NCI-H2029 treated with DMSO at 0.1 percent for 48 hours (cell line): ENCODE measurements at places on chromosomes 4 and X.

DNA sequence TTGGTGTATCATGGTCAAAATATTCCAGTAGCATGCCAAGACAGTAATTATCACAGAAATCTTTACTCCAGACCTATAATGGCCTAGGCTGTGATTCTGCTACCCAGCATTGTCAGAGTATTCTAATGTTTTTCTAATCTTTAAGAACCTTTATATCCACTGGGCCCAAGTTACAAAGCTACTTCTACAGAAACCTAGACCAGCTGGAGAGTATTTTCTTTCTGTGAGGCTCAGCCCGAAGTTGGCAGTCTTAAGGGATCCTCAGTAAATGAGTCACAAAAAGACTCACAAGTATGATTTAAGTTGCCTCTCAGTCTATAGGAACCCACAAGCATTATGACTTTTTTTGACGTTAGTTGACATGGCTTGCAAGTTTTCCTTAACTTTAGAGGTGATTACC, 638.5 kb upstream of the FAM241A start:
- DNase-seq = no peak

GRCh38 chrX:9379697-9380551, 84.9 kb upstream of the TBL1X start:
- no peak for DNase-seq

DNA sequence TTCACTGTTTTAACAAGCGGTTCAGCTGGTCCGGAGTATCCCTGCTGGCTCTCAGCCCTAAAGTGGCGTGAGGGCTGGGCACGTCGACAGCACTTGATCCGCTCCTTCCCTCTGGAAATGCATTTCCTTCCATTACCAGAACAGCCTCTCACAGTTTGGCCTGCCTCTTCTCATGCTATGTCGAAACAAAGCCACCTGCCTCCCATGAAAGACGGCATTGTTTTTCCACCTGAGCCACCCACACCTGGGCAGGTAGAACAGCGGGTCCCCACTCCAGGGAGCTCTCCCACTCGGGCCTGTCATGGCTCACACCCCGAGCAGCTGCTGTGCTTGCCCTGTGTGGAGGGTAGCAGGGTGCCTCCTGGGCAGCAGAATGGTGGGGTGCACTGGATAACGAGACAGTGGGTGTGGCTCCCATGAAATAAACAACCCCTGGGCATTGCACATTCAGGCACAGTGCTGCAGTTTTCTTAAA, 86.2 kb downstream of the FHDC1 start:
- peak; percentile 66 for DNase-seq

GRCh38 chrX:10929747-10930146, 181.4 kb upstream of the HCCS start:
- DNase-seq = no peak

DNA sequence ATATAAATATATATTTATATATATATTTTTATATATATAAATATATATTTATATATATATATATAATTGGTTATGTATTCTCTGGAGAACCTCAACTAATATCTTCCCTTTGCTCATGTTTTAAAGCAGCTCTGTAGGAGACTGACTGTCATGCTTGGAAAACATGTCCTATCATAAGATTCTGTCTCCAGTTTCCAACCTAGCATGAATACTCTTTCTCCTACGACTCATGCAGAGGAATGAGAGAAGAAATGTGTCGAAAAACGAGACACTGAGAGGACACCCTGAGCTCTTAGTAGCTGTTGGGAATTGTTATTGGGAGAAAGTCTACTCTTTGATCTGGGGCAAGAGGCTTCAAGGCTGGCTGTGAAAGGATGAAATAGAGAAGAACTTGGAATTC, 166.5 kb upstream of the SLIT2 start:
- DNase-seq = no peak

GRCh38 chr4:16226816-16227461, 668 bp upstream of the TAPT1 start:
- DNase-seq = no peak

DNA sequence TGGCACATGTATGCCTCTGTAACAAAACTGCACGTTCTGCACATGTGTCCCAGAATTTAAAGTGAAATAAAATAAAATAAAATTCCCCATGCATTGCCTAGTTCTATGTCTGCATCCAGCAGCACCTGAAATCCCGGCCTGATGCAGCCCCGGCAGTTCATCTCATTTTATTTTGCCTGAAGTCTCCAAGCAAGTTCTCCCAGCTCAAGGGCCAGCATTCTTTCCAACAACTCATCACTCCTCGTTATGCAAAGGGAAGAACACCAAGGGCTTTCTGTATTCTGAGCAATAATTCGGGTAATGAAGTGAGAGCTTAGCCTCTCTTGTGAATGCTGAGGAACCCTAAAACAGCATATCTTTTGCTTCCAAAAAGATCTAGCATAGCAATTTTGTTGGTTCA, 2.7 kb downstream of the ENPP6 start:
- DNase-seq = no peak

GRCh38 chrX:152635941-152636340, 1.8 kb upstream of the GABRQ start:
- DNase-seq = peak; percentile 4

- peak; percentile 61 for DNase-seq
Measured at GRCh38 chrX:124289443-124289842, 43.0 kb upstream of the TEX13D start.

DNA sequence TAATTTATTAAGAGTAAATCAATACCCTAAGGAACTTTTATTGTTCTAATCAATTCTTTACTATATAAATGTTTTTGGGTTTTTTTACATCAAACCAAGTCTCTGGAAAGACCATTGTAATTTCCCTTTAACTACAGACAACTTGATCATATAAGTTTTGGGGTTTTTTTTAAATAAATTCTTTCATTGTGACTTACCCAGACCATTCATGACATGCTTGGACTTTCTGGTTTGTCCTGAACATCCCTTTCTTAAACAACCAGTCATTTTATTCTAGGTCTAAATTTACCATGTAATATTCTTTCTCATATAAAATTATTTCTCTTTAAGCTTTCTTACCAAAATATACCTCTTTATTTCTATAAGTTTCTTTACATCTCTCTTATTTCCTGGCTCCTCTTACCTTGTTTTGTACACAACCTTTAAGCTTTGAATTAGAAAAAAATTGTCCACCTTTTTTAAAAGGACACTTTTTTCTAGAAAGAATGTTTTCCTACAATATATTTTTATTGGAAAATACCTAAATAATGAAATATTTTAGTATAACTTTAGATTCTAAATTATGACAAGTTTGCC, 8.4 kb downstream of the CNGA1 start:
- no peak for DNase-seq

- DNase-seq = no peak
Measured at GRCh38 chr4:47736555-47736954, 101.3 kb downstream of the CORIN start.

DNA sequence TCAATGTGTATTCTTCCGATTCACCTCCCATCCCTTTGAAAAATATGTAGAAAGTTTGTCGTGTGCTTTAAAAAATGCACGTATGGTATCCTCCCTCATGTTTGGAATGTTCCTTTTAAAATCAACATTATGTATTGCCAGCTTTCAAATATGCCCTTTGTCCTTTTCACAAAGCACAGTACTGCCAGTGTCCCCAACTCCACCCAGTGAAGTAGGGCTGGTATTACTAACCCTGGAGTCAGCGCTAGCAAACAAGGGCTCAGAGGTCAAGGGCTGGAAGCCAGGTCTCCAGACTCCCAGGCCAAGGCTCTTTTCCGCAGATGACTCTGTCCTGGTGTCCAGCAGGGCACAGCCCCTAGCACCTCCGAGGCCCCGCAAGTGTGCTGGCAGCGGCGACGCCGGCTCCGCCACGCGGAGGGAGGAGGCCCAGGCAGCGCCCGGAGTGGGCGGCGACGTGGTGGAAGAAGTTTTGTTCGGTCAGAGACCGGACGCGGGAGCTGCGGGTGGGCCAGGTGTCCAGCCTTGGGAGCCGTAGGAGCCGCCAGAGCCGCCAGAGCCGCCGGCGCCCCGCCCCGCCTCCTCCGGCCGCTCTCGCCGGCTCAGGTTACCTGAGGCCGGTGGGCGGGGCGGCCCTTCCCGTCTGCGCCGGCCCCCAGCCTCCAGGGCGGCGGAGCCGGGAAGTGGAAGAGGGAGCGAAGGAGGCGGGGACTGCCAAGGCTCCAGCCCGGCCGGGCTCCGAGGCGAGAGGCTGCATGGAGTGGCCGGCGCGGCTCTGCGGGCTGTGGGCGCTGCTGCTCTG, at the start of gene IL13RA1:
IL13RA1 (plus strand) TSS at position 720 of the 799 bp plus-strand sequence; CDS start at position 753, 33 bp downstream.
- peak; percentile 31 for DNase-seq

GRCh38 chr4:161419822-161420221, 744.0 kb downstream of the FSTL5 start:
- no peak for DNase-seq

- no peak for DNase-seq
Measured at GRCh38 chr4:145545538-145546174, 64.0 kb downstream of the SMAD1 start.

GRCh38 chrX:38999099-38999498, 197.8 kb downstream of the MID1IP1 start:
- DNase-seq = no peak

DNA sequence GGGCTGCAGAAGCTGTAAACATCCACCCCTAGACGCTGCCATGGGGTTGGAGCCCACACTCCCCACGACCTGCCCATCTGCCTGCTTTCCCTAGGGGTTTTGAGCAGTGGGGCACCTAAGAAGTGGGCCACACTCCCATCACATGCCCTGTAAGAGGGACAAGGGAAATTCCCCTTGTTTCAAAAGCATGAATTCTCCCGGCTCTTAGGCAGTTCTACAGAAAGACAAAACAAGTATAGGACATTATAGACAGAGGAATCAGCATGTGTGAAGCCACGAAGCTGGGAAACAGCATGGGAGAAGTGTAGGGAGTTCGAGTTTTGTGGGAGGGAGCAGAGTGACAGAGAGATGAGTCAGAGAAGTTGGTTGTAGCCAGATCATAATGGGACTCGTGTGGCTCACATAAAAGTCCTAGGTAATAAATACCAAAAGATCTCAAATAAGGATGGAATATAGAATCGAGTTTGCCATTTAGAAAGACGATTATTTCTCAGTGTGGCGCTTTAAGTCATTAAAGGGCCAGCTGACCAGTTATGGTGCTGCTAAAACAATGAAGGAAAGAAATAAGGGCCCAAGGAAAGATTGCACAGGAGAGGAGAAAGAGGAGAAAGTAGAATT, 23.9 kb downstream of the APOO start:
- DNase-seq = no peak

DNA sequence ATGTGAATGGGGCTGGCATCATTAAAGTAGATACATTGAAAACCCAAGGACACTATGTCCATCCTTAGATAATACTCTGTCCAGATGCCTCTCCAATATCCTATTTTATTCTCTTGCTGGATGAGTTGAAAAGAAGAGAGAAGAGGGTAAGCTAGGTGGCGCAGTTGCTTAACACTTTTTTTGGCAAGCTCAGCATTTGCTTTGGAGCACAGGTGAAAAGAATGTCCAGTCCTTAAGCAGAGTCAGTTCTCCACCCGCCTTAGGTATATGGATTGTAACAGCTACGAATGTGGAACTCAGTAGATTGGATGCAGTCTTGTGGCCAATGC, 208.4 kb downstream of the NWD2 start:
- DNase-seq = peak; percentile 22

GRCh38 chrX:23821847-23822246, 38.9 kb downstream of the SAT1 start:
- DNase-seq = no peak

- DNase-seq = no peak
Measured at GRCh38 chrX:24027086-24027485, at the start of gene KLHL15. TSS of gene KLHL15 (minus strand) at chrX:24027186. CDS start at chrX:24006693, 20,493 bp downstream.

GRCh38 chrX:65744965-65745364, 77.5 kb downstream of the MSN start:
- DNase-seq = no peak

DNA sequence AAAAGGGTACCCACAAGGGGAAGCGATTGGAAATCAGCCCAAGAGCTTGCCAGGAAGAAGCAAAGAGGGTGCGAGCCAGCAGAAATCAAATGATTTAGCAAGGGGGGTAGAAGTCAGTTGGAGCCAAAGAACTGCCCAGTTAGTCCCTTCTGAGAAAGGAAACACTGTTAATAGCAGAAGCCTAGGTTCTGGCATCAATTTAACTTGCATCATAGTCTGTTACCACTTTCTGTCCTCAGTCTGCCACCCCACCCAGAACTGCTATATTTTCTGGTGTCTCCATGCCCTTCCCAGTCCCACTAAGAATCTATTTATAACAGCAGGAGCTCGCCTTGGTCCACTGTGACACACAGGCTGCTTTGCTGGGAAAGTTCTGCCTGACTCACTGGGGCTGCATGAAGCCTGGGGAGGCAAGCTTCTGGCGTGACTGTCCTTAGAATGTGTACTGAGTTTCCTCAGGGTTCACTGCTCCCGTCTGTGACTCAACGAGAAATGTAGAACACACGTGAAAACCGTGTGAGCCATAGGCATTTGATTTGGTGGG, 157.8 kb upstream of the TTC29 start:
- no peak for DNase-seq

- DNase-seq = no peak
Measured at GRCh38 chr4:180717451-180718033, 1525.7 kb upstream of the TENM3 start.

DNA sequence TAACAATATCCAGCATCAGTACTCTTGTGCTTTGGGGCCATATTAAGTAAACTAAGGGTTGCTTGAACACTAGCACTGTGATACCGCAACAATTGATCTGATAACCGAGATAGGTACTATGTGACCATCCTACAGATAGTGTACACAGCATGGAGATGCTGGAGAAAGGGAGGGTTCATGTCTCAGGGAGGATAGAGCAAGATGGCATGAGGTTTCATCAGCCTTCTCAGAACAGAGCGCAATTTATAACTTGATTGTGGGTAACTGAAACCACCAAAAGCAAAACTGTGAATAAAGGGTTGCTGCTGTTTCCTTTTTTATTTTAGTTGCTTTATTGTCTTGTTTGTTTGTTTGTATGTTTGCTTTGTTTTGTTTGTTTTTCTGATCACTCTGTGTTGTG, 1449.7 kb downstream of the PCDH7 start:
- no peak for DNase-seq

DNA sequence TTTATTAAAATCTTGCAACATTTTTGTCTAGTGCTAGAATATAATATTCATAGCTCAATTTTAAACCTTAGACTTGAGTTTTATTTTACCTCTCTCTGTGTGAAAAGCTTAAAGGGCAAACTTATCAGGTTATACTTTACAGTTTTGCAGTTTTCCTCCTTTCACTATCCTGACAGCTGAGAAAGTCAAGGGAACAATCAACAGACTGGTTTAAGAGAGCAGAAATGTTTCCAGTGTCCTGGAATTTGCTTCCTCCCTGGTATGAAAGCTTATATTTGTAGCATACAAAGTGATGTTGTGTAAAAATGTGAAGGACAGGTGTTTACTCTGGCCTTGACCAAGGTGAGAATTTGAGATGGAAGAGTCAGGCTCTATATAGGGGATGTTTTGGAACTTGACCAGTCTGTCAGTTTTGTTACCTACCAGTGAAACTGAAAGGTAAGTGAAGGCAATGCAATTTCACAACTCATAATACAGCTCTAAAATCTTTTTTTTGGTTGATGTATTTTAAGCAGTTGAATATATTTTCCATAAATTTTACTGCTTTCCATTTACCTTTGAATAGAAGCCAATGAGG, 64.6 kb downstream of the FHIP1A start:
- no peak for DNase-seq
